ENCODE measurements at places on chromosomes 6 and 20. TPM values are rescaled to one million over a fixed set of nuclear protein-coding genes. Genes with fewer than 3 reads are reported as not detected.

Gene MTFR2
- 7.6 TPM for total RNA-seq

Gene TFAP2D
- not detected for total RNA-seq

GRCh38 chr6:107246972-107247615 lies 131.8 kb upstream of the BEND3 start:
- DNase-seq = peak; percentile 62

DNA sequence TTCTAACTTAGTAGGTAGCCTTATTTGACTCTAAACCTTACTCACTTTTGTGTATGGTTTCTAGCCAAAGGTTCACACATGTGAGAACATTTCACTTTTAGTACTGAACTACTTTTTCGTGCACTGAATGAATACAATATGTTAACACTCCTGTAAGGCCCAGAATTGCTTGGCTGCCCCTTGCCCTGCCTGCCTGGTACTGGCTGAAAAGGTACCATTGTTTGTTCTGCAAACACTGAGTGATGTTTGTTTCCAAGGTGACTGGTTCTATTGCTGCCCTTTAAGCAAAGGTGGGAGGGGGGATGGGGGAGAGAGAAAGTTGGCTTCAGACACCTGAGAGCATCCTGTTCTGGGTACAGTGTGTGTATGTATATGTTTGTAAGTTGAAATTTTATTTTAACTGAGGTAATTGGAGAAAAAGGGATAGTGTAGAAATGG lies 31.2 kb downstream of the RREB1 start:
- no peak for DNase-seq

- no peak for DNase-seq
Measured at GRCh38 chr6:107205058-107205998, 90.0 kb upstream of the BEND3 start.

DNA sequence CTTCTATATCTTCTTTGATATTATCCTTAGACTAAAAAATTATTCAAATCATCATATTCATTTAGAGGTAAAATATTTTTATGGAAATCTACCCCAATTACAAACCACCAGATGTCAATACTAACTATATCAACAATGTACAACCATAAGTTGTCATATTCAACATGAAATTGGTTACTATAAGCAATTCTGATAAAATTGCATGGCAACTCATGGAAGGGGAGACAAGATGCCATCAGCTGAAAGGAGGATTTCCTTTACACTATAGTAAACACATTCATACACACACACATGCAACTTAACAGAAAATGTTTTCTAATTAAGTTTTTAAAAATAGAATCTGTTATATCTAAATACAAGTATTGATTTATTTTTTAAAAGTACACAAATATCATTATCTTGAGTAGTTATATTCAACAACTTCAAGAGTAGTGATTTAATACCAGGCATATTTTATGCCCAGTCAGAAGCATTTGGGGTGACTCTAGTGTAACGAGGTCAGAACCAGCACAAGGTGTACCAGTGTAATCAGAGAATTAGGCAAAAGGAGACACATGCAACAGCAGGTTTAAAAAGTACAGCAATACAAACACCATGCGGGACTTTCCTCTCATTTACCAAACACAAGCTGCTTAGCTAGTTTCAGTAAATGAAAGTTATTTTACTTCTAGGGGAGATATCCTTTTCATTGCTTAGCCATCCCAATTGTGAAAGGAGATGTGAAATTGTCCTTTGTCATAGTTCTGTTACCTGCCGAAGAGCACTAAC lies 1.0 kb downstream of the FILIP1 start:
- no peak for DNase-seq

Data from LHCN-M2 (cell line).